ENCODE measurements at places on chromosomes 12 and 14.
A peak's percentile ranks its signal among the peaks of the same experiment; 100 is the strongest.

GRCh38 chr12:69663726-69664125 is 35.4 kb downstream of the BEST3 start:
- DNase-seq, result no peak

GRCh38 chr12:118827606-118828005 is 153.7 kb upstream of the SRRM4 start:
- DNase-seq, result no peak

DNA sequence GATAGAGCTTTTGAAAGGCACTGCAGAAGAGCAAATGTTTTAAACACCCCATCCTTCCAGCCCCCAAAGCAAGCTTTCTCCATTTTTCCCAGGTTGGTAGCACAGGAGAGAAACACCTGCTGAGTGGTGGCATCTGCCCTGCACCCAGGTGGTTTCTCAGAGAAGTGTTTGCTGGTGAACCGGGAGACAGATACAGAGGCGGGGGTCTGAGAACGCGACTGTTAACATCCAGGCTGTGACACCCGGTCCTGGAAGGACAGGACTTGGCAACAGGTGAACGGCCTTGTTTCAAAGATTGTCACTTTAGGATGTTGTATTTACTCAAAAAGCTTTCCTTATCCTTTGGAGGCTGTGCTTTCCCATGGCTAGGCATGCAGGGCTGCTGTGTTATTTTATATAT is 18.5 kb downstream of the MMAB start:
- DNase-seq, result no peak

DNA sequence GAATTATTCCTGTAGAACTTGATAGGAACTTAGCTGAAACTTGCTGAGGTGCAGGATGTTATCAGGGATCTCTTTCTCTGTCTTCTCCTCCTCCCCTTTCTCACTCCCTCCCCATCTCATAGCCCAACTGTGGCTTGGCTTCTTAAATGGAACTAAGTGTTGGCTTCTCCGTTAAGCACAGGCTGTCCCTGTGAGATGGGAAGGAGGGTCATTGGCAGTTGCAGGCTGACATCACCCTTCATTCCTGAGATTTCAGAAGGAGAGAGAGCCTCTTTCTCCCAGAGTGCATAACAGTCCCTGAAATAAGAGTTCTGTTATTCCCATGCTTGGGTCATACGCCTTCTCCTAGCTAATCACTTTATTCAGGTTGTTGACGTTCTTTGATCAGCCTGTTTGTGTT is 162.0 kb downstream of the UNC79 start:
- DNase-seq, result no peak

DNA sequence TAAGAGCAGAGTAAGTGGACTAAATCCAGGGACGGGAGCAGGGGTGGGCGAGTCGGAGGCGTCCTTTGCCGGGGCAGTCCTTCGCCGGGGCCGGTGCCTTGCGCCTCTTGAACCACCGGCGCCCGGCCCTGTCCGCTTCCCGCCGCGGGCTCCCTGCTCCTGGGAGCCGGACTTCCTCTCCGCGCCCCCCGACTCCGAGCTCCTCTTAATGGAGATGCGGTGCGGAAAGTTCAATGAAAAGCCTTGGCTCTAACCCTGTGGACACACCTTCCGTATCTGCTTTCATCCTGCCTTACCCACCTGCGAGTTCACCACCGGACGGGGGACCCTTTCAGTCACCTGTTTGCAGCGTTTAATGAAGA is 412 bp downstream of the FGFR1OP2 start:
- no peak for DNase-seq

GRCh38 chr14:54570631-54571415 is 3.9 kb downstream of the SAMD4A start:
- peak; percentile 88 for DNase-seq

GRCh38 chr14:70027785-70028428 is 148.7 kb downstream of the SMOC1 start:
- DNase-seq, result no peak

GRCh38 chr14:90587252-90587910 is 190.6 kb downstream of the CALM1 start:
- no peak for DNase-seq

GRCh38 chr14:26218861-26219260 is 379.0 kb downstream of the NOVA1 start:
- DNase-seq, result no peak

- DNase-seq, result no peak
These were observed 98.7 kb downstream of the PHETA1 start for GRCh38 chr12:111270239-111270638.

- DNase-seq, result no peak
These were observed 2.7 kb downstream of the KTN1 start for GRCh38 chr14:55582746-55583145.

GRCh38 chr12:128619263-128619662 is 204.5 kb downstream of the SLC15A4 start:
- DNase-seq, result no peak

- no peak for DNase-seq
These were observed 52.2 kb downstream of the TMTC1 start for GRCh38 chr12:29731591-29731990.

DNA sequence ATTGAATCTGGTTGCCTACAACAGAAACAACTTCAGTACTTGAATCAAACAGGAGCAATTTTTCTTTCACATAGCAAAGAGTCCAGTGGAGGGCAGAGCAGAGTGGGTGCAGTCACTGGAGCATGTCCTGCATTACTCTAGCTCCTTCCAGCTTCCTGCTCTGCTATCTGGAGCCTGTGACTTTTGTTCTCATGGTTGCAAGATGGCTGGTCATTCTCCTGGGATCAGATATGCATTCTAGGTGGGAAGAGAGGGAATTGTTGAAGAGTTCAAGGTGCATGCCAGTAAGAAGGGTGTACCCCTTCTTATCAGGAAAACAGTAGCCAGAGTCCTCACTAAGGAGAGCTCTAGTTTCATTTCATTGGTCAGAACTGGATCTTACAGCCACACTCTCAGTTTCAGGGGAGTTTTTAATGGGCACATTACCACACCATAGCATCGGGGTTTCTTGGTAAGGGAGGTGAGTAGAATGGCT is 8.0 kb downstream of the IFT43 start:
- no peak for DNase-seq

GRCh38 chr14:69401841-69402240 is 3.3 kb downstream of the SLC39A9 start:
- DNase-seq, result no peak

GRCh38 chr14:105866841-105867321 is 340.5 kb downstream of the TMEM121 start:
- no peak for DNase-seq

GRCh38 chr12:99250091-99250490 is 397.5 kb upstream of the GARIN6 start:
- no peak for DNase-seq

DNA sequence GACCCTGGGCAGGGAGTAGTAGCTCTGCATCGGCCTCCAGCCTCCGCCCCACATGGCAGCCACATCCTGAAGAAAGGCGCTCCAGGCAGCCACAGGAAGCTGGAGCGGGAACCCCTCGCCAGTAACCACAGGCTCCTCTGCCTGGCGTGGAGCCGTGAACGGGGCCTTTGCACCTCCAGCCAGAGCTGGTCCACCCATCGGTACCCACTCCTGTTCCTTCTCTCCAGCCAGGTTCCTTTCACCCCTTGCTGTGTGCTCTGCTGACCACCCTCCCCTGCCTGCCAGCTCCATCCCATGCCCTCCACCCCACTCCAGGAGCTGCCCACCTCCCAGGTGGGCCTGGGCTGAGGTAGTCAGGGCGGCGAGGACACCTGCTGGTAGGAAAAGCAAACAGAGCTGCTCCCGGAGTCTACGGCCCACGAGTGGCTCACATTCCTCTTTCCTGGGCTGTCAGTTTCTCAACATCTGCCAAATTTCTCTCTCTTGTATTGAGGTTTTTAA is 2.7 kb downstream of the TGFB3 start:
- no peak for DNase-seq

GRCh38 chr12:115000038-115000437 is 316.1 kb upstream of the TBX3 start:
- peak; percentile 69 for DNase-seq

DNA sequence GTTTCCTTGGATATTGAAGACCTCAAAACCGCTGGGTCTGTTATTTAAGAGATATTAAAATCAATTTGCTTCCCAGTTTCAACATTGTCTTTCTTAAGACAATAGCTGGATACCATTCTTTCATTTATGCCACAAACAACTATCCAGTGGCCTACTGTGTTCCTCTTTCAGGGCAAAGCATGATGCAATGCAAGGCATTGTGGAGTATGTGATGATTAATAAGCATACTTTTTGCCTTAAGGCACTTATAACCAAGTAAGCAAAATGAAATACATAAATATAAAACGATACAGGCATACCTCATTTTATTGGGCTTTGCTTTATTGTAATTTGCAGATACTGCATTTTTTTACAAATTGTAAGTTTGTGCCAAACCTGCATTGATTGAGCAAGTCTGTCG is 45.5 kb downstream of the SCN8A start:
- no peak for DNase-seq

DNA sequence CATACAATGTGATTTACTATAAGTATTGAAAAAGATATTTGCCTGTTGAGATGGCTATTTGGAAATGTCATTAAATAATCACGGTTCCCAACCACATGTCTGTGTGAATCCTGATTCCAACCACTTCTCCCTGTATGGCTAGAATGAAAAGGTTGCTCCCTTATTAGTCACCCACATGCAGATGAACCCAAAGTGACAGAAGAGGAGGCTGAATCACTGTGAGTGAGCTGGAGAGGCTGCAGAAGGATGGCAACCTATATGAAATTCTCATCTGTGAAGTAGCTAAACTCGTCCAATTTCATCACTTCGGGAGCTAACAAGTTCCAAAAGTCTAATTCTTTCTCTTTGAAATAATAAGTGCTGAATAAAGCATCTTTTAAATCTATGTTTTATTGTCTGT is 300.5 kb downstream of the PRKD1 start:
- peak; percentile 25 for DNase-seq

DNA sequence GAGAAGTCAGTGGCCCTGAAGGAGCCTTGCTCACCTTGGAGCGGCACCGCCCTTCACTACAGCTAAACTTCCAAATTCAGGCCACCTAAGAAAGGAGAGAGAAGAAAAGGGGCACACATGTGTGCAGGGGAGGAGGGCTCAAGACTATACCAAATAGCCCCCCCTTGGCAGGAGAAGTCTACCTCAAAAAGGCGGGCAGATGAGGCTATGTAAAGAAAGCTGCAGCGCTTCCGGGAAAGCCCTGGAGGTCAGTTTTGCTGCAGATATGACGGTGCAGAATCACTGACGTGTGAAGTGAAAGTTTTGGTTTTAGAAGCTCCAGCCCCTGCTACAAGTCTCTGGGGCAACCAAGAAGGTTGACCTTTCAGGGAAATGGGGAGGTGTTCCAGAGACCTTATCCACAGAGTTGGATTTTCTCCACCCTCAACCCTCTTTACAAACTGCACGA is 48.2 kb upstream of the PNMA1 start:
- no peak for DNase-seq

GRCh38 chr12:44357494-44357893 is 518.6 kb downstream of the NELL2 start:
- DNase-seq, result no peak
